ENCODE measurements at places on chromosomes 11 and 22.

DNA sequence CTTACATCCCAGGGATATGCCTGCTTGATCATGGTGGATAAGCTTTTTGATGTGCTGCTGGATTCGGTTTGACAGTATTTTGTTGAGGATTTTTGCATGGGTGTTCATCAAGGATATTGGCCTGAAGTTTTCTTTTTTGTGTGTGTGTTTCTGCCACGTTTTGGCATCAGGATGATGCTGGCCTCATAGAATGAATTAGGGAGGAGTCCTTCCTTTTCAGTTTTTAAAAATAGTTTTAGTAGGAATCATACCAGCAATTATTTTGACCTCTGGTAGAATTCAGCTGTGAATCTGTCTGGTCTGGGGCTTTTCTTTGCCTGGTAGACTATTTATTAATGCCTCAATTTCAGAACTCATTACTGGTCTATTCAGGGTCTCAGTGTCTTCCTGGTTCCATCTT, 362.4 kb downstream of the JRKL start:
- DNase-seq, result no peak

- DNase-seq, result no peak
Observed at GRCh38 chr11:111120161-111120560, 125.4 kb upstream of the POU2AF2 start.

GRCh38 chr11:67262731-67263675, 3.3 kb upstream of the GRK2 start:
- DNase-seq, result peak; percentile 63

DNA sequence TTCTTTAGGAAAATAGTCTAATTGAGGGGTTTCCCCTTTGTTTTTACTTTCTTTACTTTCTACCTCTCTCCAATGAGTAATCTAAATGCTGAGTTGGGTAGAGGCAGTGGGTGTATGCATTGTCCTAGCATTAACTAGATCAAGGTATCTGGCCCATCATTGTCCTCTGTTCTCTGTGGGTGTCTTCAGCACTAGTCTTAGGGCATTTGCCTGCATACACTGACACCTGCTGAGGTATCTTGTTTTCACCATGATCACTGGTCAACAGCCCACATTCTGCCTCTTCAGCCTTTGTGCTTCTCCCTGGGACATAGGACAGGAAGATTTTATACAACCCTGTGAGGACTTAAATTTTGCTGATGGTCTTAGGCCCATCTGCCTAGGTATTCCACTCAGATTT, 371.1 kb downstream of the RAB38 start:
- DNase-seq, result no peak

- no peak for DNase-seq
Observed at GRCh38 chr11:94400839-94401772, at the start of gene GPR83. GPR83 (minus strand) TSS chr11:94401419; CDS start chr11:94401247, 172 bp downstream.

GRCh38 chr11:17129003-17129402, 51.5 kb upstream of the RPS13 start:
- DNase-seq, result no peak

- no peak for DNase-seq
Observed at GRCh38 chr11:95507794-95508193, 276.8 kb upstream of the SESN3 start.

GRCh38 chr22:46584081-46584921, 35.9 kb upstream of the GRAMD4 start:
- DNase-seq, result no peak

DNA sequence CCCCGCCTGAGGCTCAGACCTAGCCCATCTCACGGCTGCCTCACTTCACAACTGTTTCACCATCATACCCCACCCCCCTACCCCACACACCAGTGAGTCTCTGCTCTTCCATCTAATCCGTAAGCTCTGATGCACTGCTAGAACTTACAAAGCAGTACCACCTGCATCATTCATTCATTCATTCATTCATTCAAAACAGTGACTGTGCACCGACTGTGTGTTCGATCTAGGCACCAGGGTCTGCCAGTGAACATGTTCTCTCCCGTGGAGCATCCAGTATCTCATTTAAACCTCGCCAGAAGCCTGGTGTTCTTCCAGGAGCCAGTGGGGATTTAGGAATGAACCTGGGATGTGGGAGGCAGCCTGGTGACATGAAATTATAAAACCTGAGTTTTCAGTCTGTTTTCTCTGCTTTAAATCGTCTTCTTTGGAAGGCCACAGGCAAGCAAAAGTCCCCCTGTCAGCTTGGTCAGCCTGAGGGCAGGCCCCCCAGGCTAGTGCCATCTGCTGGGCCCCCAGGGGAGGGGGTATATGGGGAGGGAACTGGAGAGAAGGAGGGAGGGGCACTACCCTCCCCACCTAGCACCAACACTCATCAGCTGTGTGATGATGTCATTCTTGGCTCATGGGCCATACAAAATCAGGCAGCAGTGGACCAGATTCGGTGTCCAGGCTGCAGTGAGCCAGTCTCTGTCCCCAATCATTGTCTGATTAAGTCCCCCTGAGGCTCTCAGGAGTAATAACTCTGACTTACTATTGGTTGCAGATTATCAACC, 18.4 kb downstream of the TMPRSS6 start:
- no peak for DNase-seq

DNA sequence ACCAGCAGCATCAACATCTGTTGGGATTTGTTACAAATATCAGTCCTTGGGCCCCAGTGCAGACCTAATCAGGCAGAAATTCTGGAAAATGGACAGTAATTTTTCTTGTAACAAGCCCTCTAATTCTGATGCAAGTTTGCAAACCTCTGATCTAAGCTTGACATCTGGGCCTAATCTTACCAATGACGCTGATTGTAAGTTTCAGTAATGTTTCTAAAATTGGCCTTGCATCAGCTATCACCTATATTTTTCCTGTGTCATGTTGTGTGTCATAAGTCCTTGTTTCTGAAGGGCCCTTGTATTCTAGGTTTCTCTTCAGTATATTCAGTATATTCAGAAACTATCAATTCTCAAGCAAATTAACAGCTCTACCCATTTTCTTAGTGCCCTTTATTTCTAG, 36.4 kb downstream of the ZNF215 start:
- no peak for DNase-seq

- no peak for DNase-seq
Observed at GRCh38 chr11:29481738-29482137, 535.1 kb downstream of the KCNA4 start.

GRCh38 chr11:35735903-35736302, 73.3 kb downstream of the TRIM44 start:
- DNase-seq, result no peak

- DNase-seq, result no peak
Observed at GRCh38 chr11:120168960-120169681, 31.2 kb upstream of the TRIM29 start.

DNA sequence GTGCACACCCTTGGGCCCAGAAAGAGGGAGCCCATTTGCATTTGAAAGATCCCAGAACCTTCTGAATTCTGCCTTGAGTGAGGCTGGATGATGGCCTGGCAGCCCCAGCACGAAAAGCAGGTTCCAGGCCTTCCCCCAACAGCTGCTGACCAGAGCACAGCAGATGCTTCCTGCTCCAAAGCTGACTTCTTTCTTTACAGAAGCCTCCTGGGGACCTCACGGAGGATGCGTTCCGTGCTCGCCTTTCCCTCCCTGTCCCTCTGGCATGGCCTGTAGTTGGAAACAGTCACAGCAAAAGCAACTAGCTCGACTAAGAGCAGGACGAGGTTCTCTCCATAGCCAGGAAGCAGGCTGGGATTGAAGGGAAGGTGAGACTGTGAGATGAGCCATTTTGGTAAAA, 107.7 kb upstream of the B3GAT1 start:
- DNase-seq, result no peak

DNA sequence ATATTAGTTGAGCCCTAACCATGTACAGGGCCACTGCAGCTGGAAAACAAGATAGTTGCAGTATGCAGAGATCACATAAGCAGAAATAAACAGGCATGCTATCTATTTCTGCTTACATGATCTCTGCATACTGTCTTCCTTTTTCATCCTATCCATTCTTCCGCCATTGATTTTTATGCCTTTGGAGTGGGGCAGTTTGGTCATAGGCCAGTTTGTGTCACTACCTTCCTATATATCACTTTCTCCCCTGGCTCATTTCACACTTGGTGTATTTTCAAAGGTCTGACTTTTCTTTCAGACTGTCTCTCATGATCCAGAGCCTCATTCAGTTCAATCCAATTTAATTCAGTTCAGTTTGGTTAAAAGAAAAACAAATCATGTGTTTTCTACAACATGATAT, 829.6 kb downstream of the KCNA4 start:
- no peak for DNase-seq

- DNase-seq, result no peak
Observed at GRCh38 chr11:69310934-69311766, 17.2 kb downstream of the MYEOV start.

- DNase-seq, result no peak
Observed at GRCh38 chr11:96388891-96389719, 607 bp downstream of the CCDC82 start.

DNA sequence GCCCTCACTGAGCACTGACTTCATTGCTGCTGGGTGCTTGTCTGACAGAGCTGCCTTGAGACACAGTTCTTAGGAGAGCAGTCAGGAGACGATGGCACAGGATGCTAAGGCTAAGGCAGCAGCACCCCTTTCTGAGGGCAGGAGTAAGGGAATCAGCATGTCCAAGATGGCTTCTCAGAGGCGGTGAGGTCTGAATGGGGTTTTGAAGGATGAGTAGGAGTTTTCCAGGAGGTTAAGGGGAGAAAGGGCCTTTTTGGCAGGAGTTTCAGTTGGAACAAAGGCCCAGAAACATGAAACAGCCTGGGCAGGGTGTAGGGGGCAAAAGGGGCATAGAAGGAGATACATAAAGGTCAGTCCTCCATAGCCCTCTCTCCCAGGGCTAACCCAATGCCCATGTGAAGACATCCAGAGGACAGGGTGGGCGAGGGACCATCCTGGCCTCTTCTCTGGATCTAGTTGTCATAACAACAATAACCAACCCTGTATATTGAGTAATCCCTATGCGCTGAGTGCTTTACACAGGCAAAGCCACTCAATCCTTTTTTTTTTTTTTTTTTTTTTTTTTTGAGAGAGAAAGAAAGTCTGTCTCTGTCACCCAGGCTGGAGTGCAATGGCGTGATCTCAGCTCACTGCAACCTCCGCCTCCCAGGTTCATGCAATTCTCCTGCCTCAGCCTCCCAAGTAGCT, 19.0 kb downstream of the CYTH4 start:
- no peak for DNase-seq

DNA sequence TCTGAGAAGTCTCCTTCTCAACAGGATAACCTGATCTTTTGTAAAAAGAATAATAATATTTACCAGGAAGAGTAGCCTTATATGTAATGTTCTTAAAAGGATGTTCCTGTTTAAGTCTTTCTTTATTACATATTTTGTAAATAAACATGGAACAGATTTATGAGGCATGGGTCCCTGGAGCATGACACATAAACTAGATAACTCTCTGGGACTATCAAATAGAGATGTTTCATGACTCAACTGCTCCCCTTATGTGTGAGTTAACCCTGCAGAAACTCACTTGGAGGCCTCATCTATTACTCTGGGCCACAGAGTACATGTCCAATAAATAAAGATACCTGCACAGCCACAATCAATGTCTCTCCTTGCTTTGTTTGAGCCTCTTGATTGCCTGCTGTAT, 64.6 kb downstream of the GDPD4 start:
- no peak for DNase-seq

- DNase-seq, result no peak
Observed at GRCh38 chr11:119470317-119471291, 47.6 kb upstream of the THY1 start.

DNA sequence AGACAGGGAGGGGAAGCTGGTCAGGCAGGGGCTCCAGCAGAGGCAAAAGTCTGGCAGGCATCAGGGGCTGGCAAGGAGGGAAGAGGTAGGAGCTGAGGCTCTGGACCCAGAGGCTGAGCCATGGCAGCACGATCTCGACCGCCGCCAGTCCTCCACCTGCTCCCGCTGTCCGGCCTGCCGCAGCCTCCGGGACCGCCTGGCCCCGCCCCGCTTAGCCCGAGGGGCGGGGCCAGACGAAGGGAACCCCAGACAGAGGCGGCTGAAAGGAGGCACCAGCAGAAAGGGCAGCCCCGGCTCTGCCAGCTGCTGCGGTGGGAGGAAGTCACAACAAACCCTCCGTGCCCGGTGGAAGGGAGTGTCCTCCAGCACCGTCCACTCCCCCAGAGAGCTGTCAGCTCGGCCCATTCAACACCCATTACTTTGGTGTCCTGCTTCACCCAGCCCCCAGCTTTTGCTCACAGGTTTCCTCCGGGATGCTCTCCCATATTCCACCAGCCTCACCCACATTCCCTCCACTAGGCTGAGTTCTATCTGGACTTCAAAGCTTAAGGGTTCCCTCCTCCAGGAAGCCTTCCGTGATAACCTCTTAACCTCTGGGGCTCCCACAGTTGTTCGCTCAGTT, at the start of gene MFNG:
MFNG (minus strand) TSS at position 161 of the 622 bp plus-strand sequence. CDS start 207 bp downstream, outside the sequence.
- DNase-seq, result peak; percentile 55

DNA sequence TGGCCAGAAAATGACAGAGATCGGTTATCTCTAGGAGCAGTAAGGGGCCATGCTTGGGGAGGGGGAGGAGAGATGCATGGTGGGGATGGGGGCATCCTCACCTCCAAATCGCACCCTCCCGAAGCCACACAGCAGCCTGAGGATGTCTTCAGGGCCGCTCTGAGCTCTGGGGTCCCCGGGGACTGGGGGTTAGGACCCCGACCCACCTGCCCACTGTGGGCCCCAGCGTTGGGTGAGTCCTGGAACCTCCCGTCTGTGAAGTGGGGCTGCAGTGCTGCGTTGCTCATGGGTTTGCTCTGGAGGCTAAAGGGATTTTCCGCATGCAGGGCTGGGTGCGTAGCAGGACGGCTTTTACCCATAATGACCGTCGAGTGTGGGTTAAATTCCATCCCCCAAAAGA, 1046.3 kb downstream of the BRD1 start:
- no peak for DNase-seq

DNA sequence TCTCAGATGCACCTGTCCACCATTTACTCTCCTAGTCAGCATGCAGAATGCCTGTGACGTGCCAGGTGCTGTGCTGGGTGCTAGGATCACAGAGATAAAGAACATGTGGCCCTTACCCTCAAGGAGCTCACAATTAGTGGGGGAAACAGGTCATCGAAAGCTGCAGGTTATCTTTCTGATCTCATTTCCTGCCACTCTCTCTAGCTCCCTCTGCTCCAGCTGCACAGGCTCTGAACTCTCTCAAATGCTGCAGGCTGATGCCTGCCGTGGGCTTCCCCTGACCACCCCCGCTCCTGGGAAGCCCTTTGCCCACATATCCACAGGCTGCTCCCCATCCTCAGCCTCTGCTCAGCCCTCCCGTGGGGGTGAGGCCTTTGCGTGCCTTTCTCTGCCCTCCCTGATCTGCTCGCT, 29.6 kb downstream of the SHANK3 start:
- DNase-seq, result no peak

DNA sequence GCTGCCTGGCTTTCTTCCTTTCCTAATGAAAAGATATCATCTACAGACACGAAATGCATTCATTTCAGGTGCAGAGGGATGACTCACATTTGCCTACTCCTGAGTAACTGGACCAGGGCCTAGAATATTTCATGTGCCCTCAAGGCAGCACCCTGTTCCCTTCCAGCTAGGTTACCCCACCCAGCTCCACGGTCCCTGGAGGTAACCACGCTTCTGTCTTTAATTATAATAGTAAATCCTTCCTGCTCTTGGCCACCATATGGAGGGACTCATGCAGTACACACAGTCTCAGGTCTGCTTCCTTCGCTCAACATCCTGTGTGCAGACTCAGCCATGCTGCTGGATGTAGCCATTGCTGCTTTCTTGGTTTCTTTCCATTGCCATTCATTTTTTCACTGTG, 22.3 kb downstream of the DHCR7 start:
- no peak for DNase-seq

- no peak for DNase-seq
Observed at GRCh38 chr11:71251761-71252268, 562 bp downstream of the SHANK2 start.

All from activated CD4-positive, CD25-positive, alpha-beta regulatory T cell treated with anti-CD3 and anti-CD28 coated beads, Interleukin-2, amount 50 U/mL, for 16 hours (primary cell).